ENCODE measurements at places on chromosomes 16 and 17.

DNA sequence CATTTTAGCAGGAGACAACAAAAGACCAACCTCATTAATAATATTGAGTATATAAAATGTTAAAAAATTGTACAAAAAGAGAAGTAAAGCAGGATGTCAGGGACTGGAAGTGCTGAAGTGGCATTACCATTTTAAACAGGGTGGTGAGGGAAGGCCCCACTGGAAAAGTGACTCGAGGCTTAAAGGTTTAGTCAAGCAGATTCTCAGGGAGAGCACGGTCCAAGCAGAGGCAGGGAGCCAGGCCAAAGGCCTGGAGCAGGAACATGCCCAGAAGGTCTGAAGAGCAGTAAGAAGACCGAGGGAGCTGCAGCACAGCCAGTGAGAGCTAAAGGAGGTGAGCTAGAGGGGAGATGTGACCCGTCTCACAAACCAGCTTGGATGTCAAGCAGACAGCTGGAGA lies 7.6 kb downstream of the XPO6 start:
- DNase-seq: no peak

DNA sequence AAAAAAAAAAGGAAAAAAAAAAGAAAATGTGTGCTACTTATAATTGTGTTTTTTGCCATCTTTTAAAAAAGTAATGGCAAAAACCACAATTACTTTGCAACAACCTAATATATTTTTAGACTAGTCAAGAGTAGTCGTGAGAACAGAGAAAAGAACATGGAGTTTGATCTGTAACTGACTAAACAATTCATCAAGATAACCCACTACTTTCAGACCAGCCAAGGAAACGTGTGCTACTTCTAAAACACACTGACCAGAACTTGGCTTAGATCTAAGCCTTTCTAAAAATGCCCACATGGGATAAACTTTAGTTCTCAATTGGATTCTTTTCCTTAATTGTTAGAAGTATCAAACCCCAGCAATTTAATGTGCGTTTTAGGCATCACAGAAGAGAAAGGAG lies 616 bp downstream of the PECAM1 start:
- DNase-seq: no peak

DNA sequence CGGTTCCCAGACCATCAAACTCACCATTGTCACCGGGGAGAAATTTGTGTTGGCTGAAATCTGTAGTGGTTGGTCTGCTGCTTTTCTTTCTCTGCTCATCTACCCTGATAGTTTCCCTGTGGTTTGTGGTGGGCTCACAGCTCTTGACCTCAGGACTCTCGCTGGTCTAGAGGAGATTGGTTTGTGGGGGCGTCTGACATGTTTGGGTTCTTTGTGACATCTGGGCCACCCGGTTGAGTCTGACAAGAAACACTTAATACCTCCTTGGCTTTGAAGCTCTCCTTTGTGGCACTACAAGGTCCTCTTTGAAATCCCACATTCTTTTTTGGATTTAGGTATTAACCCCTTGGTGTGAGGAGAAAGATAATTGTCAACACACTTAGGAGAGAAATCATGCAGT lies 662.0 kb downstream of the WWOX start:
- DNase-seq: no peak

GRCh38 chr17:47713980-47714700 lies 18.9 kb upstream of the TBX21 start:
- DNase-seq: no peak

DNA sequence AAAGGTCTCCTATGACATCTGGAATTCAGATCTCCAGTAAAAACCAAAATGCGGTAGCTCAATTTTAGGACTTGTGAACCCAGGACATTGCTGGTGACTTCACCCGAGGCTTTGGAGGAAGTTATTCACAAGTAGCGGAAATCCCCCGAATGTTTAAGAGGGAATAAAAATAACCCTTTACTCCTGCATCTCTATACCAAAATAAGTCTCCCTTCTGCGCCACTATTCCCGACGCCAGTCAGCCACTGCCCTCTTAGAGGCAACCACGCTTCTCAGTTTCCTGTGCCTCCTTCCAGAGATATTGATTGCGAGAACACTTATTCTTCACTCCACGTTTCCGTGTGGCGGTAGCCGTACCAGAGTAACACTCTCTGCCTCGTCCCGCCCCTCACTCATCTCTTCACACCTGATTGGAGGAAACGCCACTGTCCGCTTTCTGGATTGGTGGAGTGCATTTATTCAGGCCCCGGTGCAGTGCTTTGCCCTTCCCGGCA lies 27.4 kb downstream of the EMP2 start:
- no peak for DNase-seq

DNA sequence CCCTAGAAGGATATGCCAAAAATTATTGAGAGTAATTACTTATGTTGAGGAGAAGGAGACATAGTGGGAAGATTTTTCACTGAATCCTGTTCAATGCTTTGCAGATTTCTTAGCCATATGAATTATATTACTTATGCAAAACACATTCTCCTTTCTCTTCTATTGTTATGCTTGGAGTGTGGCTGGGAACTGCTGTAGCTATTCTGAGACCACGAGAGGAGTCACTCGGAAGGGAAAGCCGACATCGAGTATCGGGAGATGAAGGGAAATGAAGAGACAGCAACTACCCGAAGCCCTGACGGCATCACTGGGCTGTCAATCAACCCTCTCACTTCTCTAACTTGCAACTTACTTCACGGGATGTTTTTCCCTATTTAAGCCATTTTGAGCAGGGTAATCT lies 39.6 kb downstream of the STX8 start:
- no peak for DNase-seq

GRCh38 chr17:79989106-79989835 lies 46.4 kb downstream of the TBC1D16 start:
- DNase-seq: no peak

DNA sequence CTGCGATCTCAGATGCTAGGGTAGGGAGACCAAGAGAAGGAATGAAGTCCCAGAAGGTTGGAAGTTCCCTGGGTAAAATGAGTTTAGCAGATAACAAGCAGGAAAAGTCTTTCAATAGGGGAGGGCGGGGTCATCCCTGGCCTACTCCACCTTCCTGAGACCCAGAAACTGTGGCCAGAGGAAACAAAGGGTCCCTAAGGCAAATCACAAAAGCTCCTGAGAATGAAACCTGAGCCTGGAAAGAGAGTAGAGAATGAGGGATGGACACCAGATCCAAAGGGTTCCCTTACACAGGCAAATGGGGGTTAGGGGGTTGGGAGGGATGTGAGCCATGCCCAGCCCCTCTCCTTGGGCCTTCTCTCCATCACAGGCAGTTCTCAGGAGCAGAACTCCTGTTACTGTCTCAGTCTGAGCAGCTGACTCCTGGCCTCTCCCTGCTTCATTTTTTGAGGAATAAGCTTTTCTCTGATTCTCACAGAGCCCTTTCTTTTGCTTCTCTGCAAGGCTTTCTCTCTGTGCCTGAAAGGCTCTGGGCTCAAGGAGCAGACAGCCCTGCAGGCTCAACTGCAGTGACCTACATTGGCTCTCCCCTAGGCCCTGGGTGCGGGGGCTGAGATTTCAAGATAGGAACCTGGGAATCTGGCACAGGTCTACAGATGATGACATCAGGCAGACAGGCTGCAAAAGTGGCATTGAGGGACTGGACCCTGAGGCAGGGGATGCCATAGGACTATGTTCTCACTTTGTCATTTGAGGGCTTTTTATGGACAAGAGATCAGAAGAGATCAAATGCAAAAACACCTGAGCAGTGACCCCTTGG lies 9.8 kb upstream of the NR1D1 start:
- DNase-seq: no peak
